ENCODE measurements at places on chromosomes 3 and 15.

DNA sequence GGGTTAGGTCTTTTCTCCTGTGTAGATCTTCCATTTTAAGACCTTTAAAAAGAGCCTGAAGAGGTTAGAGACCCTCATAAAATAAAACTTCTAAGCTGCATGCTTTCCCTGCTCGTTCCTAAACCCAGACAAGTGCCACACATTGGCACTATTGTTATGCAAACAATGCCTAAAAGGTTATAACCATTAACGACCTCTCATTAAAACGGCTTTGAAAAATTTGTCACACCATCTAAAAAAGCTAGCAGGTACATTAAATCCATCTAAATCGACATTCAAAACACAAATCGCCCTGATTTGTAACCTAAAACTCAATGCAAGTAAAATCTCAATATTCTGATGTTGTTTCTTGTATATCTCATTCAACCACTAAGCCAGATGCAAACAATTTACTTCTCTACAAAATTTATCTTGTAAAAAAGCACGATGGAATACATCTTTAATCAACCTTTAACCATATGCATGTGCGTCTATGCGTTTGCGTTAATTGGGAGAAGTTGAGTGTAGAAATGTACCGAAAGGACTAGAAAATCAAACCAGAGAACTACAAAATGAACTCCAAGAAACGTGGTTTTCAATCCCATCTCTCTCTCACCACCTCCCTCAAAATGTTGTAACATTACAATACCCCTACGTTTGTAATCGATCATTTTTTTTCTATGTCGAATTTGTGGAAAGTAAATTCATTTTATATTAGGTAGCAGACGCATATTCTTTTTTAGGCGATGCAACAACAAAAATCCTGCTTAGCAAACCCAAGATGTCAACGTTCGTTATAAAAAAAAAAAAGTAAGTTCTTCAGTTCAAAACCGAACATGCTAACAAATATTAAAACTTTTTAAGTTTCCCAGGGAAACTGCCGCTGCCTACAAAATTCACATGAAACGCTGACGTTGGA is 1.2 kb downstream of the ALDH1A2 start:
- no peak for DNase-seq

- no peak for DNase-seq
Observed at GRCh38 chr15:58148633-58149445, 10.7 kb downstream of the AQP9 start.

DNA sequence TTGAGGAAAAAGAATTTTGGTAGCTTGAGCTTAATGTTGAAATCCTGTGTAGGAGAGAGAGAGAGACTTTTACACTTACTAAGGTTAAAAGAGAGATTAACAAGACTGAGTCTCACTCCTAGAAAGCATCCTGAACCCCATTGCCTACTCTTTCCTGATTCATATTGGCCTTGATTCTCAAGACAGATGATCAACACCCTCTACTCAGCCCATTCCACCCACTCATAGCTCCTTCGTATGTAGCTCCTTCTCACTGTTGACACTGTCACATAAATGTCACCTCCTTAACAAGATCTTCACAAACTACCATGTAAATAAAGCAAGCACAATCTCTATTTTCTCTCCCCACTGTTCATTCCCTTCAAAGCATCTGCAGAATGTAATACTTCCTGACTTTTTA is 574.6 kb upstream of the LMCD1 start:
- no peak for DNase-seq

GRCh38 chr15:63188926-63189871 is at the start of gene RAB8B:
TSS of gene RAB8B (plus strand) at chr15:63189606. CDS start at chr15:63189625, 19 bp downstream.
- peak; percentile 96 for DNase-seq

- DNase-seq: no peak
Observed at GRCh38 chr3:57421336-57421735, 122.8 kb downstream of the DNAH12 start.

DNA sequence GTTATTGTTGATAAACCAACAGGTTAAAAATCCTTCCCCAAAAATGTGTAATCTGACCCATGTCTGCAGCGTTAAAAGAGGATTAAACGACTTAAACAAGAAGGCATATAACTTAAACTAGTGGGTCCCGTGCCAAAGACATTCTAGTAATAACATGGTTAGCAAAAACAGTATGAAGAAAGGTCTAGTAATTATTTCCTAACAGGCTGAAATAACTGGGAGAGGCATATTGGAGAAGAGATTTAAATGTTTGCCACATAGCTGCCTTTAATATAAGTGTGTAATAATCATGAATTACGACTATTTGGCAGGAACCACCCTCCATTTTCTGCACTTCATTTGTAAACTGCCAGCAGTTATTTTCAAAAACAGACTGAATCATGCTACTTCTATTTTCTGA is 67.7 kb upstream of the CSPG5 start:
- no peak for DNase-seq

GRCh38 chr3:127396473-127396872 is 108.6 kb upstream of the PRR20G start:
- DNase-seq: no peak

DNA sequence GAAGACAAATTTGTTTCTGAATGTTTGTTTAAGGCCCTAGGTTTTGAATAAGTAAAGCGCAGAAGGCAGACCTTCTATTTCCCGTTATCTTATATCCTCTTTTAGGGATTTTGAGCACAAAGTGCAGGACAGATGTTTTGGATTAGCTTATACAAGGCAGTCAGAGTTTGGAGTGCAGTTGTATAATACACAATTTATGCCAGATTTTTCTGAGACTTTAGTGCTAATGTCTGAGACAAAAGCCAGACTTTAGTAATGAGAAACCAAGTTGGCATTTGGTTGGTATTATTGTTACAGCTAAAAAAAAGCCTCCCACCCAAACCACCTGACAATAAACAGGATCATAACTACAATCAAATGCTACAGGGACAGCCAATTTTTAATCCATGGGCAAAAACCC is 309.9 kb upstream of the SATB1 start:
- no peak for DNase-seq

GRCh38 chr3:148698190-148698810 is 597 bp downstream of the AGTR1 start:
- no peak for DNase-seq

DNA sequence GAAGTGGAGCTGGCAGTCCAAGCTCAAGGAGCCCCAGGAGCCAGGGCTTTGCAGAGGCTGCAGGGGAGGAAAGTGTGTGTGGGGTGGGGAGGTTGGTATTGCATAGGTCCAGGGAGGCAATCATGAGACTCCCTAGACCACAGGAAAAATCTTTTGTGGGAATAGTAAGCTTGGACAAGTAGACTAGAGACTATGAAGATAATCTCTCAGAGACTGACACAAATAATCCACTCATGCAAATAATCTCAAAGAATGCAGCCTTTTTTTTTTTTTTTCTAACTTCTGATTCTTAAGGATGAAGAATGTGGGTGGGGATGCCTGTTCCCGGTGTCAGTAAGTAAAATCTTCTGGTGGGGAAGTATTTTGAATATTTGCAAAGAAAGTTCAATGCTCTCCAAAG is 113.7 kb downstream of the GREM1 start:
- DNase-seq: no peak

DNA sequence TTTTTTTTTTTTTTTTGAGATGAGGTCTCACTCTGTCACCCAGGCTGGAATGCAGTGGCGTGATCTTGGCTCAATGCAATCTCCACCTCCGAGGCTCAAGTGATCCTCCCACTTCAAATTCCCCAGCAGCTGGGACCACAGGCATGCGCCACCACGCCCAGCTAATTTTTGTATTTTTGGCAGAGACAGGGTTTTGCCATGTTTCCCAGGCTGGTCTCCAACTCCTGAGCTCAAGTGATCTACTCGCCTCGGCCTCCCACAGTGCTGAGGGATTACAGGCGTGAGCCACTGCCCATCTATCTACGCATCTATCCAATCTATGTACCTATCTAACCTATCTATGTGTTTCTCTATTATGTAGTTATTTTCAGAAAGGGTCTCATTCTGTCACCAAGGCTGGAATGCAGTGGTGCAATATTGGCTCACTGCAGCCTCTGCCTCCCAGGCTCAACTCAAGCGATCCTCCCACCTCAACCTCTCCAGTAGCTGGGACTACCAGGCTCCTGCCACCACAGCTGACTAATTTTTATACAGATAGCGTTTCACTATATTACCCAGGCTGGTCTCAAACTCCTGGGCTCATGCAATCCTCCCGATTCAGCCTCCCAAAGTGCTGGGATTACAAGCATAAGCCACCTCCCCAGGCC is 20.2 kb upstream of the GPX1 start:
- DNase-seq: no peak

DNA sequence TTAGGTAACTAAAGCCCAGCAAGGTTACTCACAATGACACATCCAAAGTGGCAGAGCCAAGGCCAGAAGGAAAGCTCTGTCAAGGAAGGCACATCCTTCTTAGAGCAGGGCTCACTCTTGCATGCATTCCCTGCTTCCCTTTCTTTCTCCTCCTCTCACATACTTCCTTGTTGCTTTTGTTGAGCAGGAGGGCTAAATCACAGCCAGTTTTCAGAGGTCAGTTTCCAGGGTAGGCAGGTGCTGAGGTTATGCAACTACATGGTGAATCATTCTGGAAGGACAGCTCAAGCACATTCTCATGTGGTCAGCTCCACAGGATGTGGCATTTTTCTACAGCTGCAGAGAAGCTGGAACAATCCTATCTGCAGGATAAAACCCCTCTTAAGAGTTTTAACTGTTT is 275.6 kb downstream of the ZNF621 start:
- DNase-seq: no peak

GRCh38 chr15:96327155-96327741 is 3.3 kb upstream of the NR2F2 start:
- DNase-seq: no peak

DNA sequence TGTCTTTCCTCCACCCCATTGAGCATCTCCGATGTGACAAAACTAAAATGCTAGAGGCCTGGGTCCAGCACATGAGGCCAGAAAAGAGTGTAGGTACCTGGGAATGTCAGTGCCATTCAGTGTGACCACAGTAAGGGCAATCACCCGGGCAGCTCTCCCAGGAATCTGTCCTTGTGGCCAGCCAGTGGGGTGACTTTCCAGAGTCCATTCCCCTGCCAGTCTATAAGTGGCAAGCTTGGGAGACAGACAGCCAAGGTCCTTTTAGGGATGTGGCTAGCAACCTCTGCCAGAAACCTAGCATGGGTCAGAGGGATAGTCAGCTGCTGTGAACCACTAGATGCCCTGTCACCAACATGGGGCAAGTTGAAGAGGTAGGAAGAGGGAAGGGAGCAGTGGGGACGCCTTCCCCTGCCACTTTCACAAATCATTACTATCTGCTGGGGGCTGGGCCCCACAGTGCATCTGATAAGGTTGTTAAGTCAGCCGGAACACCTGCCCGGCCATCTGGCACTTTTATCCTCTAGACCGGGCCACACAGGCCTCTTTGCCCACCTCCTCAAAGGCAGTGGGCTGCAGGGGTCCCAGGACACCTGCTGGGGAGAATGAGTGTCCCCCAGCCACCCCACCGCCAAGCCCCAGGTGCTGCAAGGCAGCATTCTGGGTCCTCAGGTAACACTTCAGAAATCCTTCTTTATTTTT is 24.8 kb upstream of the DET1 start:
- DNase-seq: no peak

DNA sequence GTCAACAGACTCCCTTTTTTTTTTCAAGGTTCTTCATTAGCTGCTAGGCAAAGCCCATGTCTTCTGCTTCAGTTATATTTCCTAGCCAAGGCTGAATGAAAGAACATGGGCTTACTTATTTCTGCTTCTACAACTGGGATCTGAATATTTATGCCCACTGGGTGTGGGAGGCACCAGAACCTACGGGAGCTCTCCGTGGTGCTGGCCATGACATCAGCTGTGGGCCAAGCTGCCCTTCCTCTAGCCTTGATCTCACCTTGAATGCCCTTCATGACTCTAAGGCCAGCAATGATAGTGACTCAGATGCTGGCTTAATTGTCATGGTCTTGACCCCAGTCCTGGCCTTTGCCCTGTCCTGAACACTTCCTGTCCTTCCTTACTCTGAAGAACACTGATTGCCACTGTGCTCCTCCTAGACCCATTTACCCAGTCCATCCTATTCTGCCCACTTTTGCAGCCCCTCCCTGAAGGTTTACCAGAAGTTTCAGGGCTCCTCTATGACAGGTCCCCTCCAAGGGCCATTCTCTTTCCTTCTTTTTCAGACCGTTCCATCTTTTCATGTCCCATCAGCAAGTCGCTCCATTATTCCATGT is 32.8 kb upstream of the PRR20G start:
- DNase-seq: no peak

- DNase-seq: no peak
Observed at GRCh38 chr3:4818986-4819693, 160.1 kb upstream of the BHLHE40 start.

DNA sequence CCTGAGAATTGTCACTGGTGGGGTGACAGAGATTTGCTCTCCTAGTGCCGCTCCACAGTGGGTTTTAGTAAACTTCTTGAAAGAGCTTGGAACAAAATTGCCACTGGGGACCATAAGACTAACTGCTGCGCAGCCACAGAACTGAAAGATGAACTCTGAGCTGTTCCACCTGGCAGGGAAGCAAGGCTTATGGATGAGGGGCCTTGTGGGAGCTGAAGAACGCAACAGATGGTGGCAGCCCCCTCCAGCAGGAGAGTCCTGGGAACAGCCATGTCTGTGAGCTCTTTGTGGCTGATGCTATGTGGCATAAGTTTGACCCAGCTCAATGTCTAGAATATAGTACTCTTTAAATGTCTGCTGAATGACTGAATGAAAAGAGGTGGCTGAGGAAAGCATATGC is 66.8 kb upstream of the C2CD4B start:
- DNase-seq: no peak

DNA sequence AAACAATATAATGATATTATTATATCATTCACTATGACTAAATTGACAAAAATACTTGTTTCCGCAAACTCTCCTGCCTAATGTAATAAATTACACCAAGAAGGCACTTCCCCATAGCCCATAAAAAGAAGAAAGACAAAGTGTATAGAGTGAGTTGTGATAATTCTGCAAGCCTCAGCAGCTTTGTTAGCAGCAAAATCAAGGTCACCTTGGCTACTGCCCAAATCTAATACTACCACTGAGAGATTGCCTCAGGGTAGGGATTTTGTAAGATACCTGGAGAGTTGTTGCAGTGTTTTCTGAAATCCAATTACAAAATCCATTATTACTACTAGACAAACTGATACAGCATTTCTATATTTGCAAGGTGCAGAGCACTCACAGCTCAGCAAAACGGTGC is 503.5 kb downstream of the FGF12 start:
- DNase-seq: no peak

- no peak for DNase-seq
Observed at GRCh38 chr15:70902107-70902506, 9.5 kb downstream of the LRRC49 start.

DNA sequence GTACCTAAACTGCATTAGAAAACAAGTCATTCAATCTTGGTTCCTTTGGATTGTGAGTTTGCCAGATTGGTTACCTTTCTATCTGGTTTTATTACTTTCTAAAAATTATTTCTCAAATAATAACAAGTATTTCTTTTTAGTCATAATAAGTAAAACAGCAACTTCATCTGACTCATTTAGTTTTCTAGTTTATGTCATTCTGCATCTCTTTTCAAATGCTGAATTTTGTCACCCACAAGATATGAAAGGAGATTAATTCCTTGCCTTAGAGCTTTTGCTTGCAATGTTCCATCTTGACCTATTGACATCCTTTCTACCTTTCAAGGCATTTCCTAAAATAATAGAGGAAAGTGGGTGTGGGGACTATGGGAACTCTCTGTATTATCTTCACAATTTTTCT is 253.6 kb upstream of the PEX5L start:
- no peak for DNase-seq

GRCh38 chr3:179438841-179439240 is 12.4 kb downstream of the GNB4 start:
- DNase-seq: no peak

Measured in stimulated activated CD8-positive, alpha-beta memory T cell treated with anti-CD3 and anti-CD28 coated beads, Interleukin-4, amount 100 ng/mL, for 4 hours (primary cell).